ENCODE measurements at places on chromosomes 3 and 15.
A peak's percentile ranks its signal among the peaks of the same experiment; 100 is the strongest.

DNA sequence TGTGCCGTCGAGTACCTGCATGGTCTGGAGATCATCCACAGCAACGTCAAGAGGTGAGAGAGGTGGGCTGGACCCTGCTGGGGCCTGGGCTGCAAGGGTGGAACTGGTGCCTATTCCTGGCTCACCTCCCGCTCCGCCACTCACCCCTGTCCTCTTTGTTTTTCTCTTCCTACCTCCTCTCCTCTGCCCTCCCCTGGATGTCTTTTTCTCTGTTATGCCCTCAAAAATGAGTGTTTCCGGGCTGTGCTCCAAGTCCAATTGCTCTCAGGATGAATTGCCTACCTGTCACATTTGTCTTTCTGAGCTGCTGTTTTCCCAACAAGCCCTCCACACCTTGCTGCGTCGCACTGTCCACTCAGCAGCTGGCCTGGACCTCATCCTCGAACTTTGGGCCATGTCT lies 28.5 kb upstream of the TATDN2 start:
- no peak for DNase-seq

DNA sequence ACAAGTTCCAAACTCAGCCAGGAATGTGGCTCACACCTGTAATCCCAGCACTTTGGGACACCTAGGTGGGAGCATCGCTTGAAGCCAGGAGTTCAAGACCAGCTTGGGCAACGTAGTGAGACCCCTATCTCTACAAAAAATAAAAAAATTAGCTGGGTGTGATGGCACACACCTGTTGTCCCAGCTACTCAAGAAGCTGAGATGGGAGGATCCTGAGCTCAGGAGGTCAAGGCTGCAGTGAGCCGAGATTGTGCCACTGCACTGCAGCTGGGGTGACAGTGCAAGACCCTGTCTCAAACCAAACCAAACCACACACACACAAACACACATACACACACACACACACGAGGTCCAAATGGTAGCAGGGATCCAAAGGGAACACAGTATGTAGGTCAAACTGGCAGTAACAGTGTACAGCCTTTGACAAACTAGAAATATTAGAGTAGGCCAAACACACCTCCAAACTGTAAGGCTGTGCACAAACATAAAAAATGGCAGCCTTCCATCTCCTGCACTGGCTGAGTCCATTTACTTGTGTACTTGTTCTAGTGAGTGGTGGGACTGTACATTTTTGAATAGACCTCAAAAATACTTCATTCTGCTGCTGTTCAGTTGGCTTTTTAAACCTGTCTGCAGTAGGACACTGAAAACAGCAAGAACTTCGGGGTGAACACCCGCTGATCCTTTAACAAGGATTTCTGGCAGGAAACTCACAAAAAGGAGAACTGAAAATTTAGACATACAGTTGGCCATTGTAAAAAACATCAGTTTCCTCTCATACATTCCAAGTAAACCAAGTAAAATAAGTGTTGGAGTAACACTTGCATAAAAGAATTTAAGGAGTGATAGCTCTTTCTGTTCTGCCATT lies 33.6 kb downstream of the INTS14 start:
- no peak for DNase-seq

DNA sequence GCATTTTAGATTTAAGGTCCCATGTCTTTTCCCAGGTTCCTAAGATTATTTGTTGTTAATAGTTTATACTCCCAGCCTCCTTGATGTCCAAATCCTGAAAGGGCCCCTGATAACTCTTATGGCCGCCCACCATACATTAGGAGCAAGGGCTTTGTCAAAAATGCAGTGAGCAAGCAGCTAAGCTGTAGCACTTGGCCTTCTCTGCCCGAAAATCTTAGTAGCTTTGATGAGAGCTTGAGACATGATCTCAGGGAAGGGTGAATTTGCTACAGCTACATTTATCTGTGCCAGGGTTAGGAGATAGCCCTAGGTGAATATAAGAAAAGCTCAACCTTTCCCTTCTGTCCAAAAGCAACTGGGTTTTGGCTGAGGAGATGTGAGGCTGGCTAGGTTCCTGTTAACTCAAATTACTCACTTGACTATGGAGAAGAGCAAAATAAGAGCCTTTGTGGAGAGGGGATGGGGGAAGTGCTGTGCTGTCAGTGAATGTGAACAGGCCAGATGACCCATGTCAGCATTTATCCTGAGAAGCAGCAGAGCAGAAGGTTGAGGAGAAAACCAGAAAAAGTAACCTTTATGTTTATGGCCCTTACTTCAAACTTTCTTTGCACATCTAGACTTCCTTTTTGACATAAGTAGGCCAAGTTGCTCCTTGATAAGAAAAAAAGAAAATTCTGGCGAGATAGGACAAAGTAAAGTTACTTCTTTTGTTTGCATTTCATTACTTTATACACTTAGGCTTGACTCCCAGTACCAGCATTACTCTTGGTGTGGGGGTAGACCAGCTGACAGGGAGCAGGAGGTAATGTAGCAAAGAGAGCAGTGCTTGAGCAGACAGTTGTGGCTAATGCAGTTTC lies 21.1 kb downstream of the MAPK6 start:
- DNase-seq: no peak

- no peak for DNase-seq
Measured at GRCh38 chr15:76840830-76841460, 64.2 kb downstream of the SCAPER start.

- no peak for DNase-seq
Measured at GRCh38 chr3:31551646-31552045, 18.9 kb downstream of the STT3B start.

GRCh38 chr3:129281726-129282125 lies 3.1 kb downstream of the HMCES start:
- DNase-seq: no peak

- DNase-seq: no peak
Measured at GRCh38 chr15:99645543-99645935, 79.8 kb downstream of the MEF2A start.

DNA sequence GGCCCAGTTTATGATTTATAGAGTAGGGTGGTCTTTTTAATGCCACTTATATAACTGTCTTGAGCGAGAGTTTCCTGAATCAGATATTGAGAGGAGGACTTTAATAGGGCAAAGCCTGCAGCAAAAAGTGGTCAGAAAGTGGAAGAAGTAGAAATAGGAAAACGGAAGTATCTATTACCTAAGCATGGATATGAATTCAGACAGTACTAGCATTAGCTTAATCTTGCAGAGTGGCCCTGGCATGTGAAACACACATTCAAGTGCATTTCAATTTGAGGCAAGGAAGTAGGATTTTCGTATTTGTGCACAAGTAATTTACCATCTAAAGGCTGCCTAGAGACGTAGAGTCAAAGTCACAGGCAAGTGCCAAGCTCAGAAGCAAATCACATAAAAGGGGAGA lies 622.3 kb downstream of the DIPK2A start:
- no peak for DNase-seq

DNA sequence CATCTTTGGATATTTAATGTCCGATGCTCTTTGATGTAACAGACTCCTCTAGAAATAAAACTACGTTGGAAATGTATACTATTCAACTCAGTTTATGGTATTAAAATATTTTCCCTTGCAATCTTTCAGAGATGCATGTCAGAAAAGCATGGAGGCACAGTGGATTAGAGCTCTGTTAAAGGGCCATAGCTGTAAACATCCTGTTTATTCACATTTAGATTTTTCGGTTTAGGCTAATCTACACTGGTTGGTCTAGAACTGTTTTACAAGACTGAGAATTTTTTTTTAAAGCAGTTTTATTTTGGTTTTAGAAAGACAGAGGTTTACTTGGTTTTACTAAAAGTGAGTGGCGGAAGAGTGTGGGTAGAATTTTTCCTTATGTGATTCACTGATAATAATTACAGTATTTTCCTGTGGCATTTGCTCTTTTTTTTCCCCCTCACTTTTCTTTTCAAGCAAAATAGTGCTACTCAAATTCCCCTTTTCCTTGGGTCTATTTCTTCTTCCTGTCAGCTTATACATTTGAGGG lies 132.1 kb downstream of the IL1RAP start:
- no peak for DNase-seq

DNA sequence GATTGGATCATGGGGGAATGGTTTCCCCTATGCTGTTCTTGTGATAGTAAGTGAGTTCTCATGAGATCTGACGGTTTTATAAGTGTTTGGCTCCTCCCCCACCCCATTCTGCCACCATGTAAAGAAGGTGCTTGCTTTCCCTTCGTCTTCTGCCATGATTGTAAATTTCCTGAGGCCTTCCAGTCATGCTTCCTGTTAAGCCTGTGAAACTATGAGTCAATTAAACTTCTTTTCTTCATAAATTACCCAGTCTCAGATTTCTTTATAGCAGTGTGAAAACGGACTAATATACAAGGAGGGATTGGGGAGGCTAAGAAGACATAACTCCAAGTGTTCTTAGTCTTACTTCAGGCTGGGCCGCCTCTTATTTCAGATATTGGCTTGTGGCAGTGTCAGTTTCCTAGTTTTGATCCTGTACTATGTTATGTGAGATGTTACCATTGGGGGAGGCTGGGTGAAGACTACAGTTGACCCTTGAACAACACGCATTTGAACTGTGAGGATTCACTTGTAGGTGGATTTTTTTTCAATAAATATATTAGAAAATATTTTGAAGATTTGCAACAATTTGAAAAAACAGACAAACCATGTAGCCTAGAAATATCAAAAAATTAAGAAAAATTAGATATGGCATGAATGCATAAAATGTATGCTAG lies 44.9 kb downstream of the NMD3 start:
- DNase-seq: no peak

GRCh38 chr3:141594357-141594756 lies 107.5 kb downstream of the RASA2 start:
- no peak for DNase-seq

DNA sequence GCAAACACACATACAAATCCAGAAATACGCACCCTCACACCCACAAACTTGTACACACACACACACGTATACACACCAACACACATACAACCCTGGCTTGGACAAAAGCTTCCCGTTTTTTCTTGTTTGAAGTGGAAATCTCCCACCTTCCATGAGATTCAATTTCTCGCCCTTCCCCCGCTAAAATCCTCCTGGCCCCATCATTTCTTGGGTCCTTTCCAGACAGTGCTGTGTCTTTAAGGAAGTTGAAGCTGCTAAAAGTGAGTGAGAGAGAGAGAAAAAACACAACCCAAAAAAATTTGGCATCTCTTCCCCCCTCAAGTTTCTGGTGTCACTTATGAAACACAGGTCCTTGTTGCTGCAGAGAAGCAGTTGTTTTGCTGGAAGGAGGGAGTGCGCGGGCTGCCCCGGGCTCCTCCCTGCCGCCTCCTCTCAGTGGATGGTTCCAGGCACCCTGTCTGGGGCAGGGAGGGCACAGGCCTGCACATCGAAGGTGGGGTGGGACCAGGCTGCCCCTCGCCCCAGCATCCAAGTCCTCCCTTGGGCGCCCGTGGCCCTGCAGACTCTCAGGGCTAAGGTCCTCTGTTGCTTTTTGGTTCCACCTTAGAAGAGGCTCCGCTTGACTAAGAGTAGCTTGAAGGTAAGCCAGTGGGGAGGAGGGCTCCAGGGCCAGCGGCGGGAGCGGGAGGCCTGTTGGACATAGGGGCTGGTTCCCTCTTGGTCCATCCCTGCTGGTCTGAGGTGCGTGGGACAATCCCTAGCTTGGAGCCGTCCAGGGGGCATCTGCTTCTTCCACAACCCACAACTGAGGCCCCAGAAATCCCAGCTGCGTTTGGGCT lies at the start of gene ISLR:
Gene ISLR, plus strand, starts transcription at position 331 of the 839 bp plus-strand sequence. CDS start 1,149 bp downstream, outside the sequence.
- peak; percentile 89 for DNase-seq

DNA sequence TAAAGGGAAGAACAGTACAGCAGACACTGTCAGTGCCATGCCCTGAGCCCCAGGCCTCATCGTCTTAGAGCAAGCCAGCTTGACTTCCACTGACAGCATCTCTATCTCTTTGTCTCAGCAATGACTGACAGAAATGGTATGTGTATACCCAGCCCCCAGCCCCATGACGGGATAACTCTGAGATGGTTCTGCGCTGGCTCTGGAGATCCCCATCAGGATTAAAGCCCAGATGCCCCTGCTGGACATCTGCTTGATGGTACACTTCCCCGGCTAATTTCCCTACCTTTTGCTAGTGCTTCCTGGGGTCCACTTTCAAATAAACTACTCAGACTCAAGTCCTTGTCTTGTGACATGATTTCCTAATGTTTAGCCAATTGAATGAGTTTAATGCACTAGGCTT lies 7.6 kb downstream of the NMNAT3 start:
- no peak for DNase-seq

- DNase-seq: no peak
Measured at GRCh38 chr3:126194713-126195305, 14.4 kb upstream of the ALDH1L1 start.

GRCh38 chr15:81326466-81327212 lies 2.7 kb upstream of the STARD5 start:
- DNase-seq: no peak

DNA sequence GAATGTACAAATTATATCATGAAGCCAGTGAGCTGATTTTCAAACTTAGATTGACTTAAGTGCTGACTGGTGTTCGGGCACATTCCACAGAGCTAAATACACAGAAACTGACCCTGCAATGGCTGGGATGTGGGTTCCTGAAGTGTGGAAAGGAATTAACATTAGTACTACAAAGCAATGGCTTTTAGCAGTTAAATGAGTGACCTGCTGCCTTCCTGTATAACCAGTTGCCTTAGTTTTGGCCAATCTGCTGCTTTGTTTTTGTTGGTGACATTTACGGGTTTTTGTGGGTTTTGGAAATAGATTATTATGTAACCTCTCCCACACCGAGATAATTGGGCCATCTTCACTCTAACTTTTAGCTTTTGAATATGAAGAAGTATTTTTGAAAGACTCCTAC lies 2.4 kb upstream of the SKIC8 start:
- no peak for DNase-seq

GRCh38 chr3:169342652-169343505 lies 320.6 kb downstream of the MECOM start:
- no peak for DNase-seq

DNA sequence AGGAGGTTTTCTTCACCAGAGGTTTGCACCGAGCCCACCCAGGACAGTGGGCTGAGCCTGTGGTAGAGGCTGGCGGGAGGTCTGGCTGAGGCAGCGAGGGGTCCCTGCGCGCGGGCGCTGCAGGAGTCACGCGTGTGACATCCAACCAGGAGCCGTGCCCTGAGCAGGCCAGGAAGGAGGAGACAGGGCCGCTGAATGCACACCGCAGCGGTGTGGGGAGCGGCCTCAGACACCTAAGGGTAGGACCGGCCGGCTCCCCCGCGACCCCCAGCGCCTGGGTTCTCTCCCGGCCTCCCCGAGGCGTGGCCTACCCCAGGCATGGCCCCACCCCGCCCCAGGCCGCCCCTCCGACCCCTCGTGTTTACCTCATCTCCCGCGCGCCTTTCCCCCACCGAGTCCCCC lies 412 bp downstream of the SLC41A3 start:
- peak; percentile 90 for DNase-seq

Measured in mesenteric fat pad (tissue), 1 donor.